ENCODE measurements at places on chromosomes 3 and 15.
A peak's percentile ranks its signal among the peaks of the same experiment; 100 is the strongest.

DNA sequence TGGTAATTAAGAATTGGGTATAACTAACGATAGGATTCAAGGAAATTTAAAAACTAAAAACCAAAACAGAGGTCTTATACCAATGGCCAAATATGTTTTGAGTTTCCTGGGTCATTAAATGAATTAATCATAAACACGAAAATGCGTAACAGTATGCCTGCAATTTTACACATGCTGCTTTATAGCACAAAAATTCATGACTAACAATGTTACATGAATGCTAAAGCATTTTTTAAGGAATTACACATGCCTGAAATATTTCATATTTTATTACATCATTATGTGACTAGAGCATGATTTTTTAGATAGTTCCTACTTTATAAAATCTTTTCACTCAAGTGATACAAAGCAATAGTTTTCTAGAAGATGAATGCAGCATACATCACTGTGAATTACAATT is 74.7 kb downstream of the ZNF148 start:
- no peak for DNase-seq

DNA sequence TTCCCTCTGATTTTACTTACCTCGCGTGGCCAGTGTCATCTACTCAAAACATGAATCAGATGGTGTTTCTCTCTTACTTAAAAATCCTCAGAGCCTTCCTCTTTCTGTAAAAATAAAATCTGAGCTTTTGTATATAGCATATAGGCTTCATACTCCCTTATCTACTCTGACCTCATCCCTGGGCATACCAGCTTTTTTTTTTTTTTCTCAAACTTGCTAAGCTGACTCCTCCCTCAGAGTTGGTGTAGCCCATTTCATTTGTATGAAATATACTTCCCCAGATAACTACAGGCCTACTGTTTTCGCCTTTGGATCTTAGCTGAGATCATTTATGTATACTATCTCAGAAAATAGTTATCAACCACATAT is 648.9 kb upstream of the ALCAM start:
- DNase-seq, result no peak

GRCh38 chr15:99712415-99712814 is 20.8 kb downstream of the LYSMD4 start:
- no peak for DNase-seq

DNA sequence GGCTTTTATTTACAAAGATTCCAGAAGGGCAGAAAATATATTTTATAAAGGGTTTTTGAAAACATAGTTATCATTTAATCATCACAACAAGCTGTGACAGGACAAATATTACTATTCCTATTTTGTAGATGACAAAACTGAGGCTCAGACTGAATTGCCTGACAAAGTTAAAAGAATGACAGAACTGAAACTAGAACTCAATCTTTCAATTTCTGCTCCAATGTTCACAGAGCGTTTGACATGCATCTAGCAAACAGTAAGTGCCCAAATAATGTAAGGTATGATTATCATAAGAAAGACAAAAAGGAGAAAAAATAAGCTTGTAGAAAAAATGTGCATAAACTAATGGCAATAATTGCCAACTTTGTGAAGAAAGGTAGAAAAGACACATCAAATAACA is 61.9 kb downstream of the SCAPER start:
- no peak for DNase-seq

DNA sequence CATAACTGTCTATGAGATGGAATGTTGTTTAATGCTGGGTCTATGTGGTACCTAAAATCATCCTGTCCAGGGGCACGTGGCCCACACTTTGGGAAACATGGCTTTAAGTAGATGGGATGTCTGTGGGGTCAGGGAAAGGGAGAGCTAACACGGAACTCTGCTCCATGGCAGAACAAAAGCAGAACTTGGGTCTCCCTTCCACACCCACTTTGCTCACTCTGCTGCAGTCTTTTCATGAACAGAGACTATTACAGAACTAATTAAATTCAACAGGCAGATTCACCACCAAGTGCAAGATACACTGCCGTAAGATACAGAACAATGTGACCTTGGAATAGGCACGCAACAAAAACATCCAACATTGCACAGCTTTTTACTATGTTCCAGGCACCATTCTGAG is 28.2 kb downstream of the POPDC2 start:
- no peak for DNase-seq

DNA sequence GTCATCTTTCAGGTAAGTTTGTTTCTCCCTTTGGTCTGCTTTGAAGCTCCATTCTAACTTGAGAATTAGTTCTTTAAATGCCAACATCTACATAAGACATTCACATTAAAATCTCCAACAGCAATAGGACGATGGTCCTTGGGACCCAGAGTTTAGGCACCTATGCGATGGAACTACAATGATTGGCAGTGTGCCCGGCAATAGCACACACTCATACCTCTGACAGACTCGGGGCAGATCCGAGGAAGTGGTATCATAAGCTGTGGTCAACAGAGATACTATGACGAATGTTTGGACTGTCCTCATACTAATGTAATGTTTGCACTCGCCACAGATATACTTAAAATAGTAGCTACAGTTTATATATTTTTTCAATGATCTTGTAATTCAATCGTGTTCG is 34.2 kb upstream of the NR2F2 start:
- no peak for DNase-seq

DNA sequence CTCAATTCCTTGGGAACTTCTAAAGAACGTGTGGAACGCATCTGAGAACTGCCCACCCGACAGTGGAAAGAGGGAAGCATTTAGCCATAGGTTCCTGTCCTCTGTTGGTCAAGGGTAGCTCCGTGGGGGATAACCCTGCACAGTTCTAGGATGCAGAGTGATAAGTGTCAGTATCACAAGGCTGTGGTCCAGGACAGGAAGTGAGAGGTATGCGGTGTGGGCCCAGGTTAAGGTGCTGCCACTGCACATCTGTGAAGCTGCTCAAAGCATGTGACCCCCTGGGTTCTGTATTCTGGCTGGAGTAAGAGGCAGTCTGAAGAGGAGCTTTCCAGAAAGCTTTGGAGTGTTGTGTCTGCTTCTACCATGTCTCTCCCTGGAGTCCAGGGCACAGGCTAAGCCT is 51.7 kb upstream of the HES1 start:
- DNase-seq, result no peak

- no peak for DNase-seq
Observed at GRCh38 chr15:73947651-73948050, 21.4 kb downstream of the LOXL1 start.

DNA sequence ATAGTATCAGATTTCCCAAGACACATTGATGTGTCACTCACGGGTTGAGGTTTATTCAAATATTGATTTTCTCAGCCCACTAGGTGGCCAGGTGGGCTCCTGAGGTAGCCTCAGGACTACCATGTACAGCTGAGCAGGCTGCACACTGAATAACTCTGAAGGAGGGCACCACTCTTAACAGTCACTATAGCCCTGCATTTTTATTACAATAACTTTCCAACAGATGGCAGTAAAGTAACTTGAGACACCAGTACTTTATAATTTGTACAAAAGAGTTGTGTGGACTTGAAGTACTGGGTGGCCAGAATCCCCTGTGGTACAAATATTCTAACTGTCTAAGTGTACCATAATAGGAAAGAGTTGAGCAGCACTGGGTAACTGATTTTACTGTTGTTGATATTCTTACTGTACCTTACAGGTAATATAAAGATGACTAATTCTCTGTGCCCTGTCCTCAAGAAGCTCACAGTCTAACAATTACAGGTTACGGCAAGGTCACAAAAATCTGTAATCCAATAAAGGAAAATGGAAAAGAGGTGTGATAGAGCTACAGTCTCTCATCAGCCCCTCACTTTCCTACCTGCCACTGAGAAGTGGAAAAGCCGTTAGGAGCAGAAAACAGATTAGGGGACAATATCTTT is 76.0 kb downstream of the ETFA start:
- DNase-seq, result peak; percentile 6

DNA sequence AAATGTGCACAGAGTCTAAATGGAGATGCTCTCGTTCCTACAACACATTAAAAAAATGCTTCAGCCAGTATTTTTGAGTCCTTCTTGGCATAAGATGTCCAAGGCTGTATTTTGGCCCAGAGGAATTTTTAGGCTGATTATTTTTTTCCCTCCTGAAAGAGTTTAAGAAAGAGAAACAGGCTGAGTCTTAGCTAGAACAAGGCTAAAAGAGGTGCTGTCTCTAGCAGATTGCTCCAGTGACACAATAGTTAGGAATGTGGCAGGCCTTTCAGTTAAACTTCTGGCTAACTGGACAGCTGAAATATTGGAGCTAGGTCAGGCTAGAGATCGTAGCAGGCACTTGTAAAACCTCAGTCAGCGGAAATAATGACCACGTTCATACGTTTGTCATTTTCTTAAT is 271.4 kb upstream of the RARB start:
- DNase-seq, result peak; percentile 44

DNA sequence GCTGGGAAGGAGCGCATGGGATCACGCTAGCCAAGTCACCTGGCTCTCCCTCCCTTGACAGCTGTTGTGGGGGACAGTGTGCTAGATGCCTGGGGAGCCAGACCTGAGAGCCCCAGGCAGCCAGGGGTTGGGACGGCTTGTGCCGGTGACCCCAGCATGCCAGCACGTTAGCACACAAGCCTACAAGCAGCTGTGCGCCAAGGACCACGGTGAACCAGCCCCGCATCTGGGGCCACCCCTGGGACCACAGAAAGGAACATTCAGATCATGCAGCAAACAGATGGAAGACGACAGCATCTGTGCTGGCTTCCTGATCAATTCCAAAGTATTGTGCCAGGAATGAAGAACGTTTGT is 64.8 kb downstream of the NTRK3 start:
- no peak for DNase-seq

DNA sequence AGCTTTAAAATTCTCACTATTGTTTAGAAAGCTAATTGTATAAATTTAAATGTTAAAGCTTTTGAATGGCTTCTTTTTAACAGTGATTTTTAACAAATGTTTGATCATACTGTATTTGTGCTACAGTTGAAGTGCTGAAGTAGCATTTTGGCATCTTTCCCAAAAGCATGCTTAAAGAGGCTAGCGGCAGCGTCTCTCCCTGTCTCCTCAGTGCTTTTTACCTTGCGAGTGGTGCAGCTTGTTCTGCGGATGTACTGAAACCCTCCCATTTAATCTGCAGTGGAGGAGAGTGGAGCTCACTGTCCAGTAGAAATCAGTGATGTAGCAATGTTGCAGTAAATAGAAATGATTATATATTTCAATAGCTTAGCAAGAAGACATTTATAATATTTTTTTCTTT is 43.7 kb downstream of the LRRC49 start:
- DNase-seq, result peak; percentile 34

- DNase-seq, result peak; percentile 43
Observed at GRCh38 chr3:14235912-14236295, 57.3 kb downstream of the LSM3 start.

DNA sequence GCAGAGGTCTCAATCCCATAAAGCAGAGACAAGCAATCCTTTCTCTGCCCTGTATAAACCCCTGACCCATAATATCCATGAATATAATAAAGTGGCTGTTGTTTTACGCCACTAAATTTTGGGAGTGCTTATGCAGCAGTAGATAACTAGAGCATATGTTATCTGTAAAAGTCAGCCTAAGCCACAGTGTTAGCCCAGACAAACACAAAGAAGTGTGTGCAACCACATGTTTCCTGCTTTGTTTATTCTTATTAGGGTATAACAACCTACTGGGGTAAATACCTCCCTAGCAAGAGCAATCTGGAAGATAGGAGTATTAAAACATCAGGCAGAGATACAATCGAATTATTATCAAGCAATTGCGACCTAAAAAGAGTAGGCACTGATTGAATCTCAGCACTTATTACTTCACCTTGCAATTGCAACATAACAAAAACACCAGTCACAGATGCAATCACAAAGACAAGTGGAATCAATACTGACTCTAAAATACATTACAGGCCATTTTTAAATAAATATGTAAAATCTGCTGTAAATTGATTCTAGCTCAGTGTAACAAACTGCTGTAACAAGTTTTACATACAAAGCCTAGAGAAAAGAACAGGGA is 94.6 kb upstream of the UBE2E2 start:
- no peak for DNase-seq

- DNase-seq, result no peak
Observed at GRCh38 chr3:98246142-98246541, 17.9 kb upstream of the OR5H6 start.

GRCh38 chr3:184568924-184569829 is 7.6 kb downstream of the EPHB3 start:
- peak; percentile 98 for DNase-seq

- DNase-seq, result no peak
Observed at GRCh38 chr3:165225604-165226003, 29.4 kb upstream of the SLITRK3 start.

DNA sequence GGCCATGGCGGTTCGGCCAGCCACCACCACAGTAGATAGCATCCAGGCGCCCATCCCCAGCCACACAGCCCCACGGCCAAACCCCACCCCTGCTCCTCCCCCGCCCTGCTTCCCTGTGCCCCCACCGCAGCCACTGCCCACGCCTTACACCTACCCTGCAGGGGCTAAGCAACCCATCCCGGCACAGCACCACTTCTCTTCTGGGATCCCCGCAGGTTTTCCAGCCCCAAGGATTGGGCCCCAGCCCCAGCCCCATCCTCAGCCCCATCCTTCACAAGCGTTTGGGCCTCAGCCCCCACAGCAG is 29.5 kb downstream of the PTPN23 start:
- no peak for DNase-seq

DNA sequence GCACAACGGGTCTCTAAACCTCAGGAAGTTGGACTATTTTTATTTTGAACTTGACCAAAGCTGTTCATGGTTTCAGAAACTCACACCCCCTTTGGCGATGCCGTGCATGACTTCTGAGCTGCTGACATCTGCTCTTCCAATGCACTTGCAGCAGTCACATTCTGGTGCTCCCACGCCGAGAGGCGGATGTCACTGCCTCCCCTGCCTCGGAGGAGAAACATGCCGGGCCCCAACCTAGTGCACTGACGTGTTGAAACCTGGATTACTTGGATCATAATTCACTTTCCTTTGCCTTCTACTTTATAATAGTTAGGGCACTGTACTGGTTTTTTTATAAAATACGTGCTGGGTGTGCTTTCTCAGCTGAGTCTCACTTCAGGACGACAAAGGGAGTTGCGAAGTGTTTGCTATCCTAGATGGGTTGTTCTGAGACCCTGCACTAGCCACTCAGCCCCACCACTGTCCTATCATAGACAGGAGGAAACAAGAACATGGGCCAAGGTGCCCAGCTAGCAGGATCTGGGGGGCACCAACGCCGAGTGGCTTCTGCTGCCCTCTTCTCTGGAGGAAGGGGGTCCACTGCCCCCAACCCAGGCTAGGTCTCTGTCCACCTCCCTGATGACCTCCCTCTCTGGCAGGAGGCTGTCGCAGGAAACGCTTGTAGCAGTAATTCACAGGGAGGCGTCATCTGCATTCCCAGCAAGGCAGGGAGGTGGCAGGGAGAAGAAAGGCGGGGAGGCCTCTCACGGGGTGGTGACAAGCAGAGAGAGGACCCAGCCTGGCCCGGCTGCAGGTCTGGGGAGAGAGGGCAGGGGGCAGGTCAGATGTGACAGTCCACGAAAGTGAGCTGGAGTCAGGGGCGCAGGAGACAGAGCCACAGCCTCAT is 158.8 kb upstream of the IQSEC1 start:
- DNase-seq, result no peak

GRCh38 chr3:143707848-143708247 is 140.4 kb downstream of the SLC9A9 start:
- no peak for DNase-seq

- no peak for DNase-seq
Observed at GRCh38 chr3:185052631-185053030, 100.2 kb downstream of the C3orf70 start.
